Bronchial epithelial cell (primary cell): ENCODE measurements at places on chromosomes 2 and 18. TPM values are rescaled to one million over a fixed set of nuclear protein-coding genes. Genes with fewer than 3 reads are reported as not detected.

DNA sequence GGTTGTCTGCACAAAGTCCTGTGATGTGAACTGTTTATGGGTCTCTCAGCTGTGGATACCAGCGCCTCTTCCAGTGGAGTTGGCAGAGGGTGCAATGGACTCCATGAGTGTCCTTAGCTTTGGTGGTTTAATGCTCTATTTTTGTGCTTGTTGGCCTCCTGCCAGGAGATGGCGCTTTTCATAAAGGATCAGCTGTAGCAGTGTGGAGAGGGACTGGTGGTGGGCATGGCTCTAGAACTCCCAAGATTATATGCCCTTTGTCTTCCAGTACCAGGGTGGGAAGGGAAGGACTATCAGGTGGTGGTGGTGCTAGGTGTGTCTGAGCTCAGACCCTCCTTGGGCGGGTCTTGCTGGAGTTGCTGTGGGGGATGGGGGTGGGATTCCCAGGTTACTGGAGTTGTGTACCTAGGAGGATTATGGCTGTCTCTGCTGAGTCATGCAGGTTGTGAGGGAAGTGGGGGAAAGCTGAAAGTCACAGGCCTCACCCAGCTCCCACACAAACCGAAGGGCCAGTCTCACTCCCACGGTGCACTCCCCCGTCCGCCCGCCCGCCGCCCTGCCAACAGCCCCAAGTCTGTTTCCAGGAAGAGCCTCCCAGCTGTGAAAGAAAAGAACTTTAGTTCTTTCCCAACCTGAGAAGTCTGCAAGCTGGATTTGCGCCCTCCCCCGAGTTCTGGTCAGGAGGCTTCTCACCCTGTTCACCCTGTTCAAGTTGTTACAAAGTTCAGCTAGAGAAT, 108.1 kb downstream of the MARCO start:
- DNase-seq: no peak

GRCh38 chr2:127479219-127479825, 47.0 kb downstream of the IWS1 start:
- DNase-seq: peak; percentile 62

GRCh38 chr2:168490946-168491605, 35.0 kb downstream of the CERS6 start:
- no peak for DNase-seq

GRCh38 chr2:3139906-3140305, 237.7 kb downstream of the EIPR1 start:
- no peak for DNase-seq

KCNE4 gene
- under 0.01 and 0.26 TPM in 2 replicates for total RNA-seq

DNA sequence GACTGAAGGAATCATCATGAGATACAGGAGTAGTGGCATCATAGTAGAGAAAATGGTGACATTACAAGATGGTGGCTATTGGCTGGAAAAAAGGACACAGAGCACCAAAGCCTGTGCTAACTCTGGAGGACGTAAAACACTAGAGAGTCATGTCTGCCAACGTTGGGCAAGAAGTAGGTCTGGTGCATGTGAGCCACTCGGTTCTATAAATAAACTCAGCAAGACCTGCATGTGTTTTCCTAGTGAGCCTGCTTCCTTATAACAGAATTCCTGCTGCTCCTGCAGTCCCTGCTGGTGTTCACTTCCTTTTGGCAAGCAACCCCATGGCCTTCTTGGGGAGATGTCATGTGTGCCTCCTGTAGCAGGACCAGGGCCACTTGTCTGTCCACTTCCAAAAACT, 325.2 kb downstream of the OSR1 start:
- DNase-seq: no peak

DNA sequence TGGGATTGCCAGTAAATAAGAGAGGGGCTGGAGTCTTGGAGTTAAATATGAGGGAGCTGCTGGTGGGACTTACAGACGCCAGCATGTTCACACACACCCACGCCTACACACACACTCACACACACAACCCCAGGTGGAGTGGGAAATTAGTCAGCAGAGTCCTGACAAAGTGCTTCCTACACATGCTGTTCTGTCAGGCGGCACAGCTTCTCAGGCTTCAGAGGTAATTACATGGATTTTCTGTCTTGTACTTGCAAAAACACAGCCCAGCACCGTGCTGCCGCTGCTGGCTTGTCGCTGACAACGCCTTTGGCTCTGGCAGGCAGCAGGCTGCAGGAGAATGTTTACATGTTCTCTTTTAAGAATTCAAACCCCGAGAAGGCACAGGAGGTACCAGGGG, 1186.3 kb upstream of the CELF4 start:
- DNase-seq: peak; percentile 68

STEAP3 gene
- 8.1 and 11.8 TPM in 2 replicates for total RNA-seq

- DNase-seq: no peak
These were observed 7.1 kb downstream of the TMEM163 start for GRCh38 chr2:134711692-134712091.

DNA sequence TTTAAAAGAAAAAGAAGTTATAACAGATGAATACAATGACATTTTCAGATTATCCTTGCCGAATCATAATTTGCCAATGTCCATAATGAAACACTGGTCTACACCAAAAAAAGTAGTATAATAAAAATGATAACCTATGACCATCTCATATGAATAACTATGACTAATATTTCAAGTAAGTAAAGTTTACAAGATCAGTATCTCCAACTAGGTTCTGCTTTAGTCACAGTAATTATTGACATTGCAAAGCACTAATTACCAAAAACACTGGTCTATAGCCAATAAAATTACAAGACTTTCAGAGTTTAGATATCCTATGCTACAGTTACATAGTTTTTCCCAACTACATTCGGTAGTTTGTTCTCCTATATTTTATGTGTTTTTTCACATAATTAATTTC, 136.7 kb downstream of the MEMO1 start:
- no peak for DNase-seq

TRIM54 gene
- not detected in 2 replicates for total RNA-seq

- no peak for DNase-seq
These were observed 50.2 kb downstream of the ATIC start for GRCh38 chr2:215361876-215362561.

DNA sequence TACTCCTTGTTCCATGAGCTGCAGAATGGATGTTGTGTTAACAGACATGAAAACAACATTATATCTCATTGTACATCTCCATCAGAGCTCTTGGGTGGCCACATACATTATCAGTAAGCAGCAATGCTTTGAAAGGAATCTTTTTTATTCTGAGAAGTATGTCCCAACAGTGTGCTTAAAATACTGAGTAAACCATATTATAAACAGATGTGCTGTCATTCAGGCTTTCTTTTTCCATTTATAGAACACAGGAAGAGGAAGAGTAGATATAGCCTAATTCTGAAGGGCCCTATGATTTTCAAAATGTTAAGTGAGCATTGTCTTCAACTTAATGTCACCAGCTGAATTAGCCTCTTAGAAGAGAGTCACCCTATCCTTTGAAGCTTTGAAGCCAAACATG, 44.3 kb upstream of the CABYR start:
- DNase-seq: no peak

DNA sequence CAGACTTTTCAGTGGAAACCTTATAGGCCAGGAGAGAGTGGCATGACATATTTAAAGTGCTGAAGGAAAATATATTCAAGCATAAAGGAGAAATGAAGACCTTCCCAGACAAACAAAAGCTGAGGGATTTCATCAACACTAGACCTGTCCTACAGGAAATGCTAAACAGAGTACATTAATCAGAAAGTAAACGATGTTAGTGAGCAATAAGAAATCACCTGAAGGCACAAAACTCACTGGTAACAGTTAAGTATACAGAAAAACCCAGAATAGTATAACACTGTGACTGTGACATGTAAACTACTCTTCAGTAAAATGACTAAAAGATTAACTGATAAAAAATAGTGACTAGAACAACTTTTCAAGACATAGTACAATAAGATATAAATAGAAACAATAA, 87.4 kb downstream of the ATP8B1 start:
- peak; percentile 90 for DNase-seq

FARP2 gene
- 25.0 and 35.8 TPM in 2 replicates for total RNA-seq

RIT2 gene
- total RNA-seq: not detected in 2 replicates

DNA sequence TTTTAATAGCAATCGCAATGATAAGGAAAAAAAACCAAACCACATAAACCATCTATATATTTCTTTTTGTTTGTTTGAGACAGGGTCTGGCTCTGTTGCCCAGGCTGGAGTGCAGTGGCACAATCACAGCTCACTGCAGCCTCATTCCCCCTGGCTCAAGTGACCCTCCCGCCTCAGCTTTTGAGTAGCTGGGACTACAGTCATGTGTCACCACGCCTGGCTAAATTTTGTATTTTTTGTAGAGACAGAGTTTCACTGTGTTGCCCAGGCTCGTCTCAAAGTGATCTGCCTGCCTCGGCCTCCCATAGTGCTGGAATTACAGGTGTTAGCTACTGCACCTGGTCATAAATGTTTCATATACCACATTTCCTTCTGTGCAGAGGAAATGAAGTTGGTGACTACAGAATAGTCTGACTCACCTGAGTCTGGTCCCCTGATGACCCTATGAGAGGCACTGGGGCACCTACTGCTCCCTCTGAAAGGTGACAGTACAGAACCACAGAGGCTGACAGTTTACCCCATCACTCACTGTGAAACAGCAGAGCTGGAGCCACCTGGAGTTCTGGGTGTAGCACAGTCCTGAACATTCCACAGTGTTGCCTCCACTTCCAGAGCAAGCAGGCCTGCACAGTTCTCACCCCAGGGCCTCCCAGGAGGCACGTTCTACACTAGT, 183.7 kb upstream of the PXDN start:
- no peak for DNase-seq

GRCh38 chr2:64568836-64569235, 44.7 kb downstream of the AFTPH start:
- DNase-seq: no peak

CD207 gene
- total RNA-seq: not detected in 2 replicates

GRCh38 chr2:191866675-191867506, 20.0 kb upstream of the CAVIN2 start:
- DNase-seq: peak; percentile 84

DNA sequence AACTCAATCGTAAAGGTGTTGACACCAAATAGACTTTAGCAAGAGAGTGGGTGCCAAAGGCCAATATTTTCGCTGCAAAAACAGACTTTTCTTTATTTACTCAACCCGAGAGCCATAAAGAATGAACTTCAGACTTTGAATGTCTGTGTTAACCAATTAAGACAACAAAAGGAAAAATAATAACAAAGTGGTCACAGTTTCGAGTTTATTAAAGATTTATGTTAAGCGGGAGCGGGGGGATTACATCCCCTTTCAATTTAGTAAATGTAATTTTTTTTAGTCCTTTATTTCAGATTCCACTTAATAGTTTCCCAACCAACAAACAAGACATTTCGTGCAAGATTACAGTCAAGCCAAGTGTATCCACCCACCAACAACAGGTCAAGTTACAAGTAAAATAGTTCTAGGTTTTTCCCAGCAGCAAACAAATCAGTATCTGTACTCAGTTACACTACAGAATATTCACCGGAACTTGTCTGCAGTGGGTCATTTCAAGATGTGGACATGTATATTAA, 9.0 kb downstream of the CDH2 start:
- no peak for DNase-seq

ABCG8 gene
- under 0.01 TPM in 1 of 2 replicates, not detected in the other for total RNA-seq
